Aortic smooth muscle cell (primary cell): ENCODE measurements at places on chromosomes 7 and 10. TPM values are rescaled to one million over a fixed set of nuclear protein-coding genes. Genes with fewer than 3 reads are reported as not detected.

UFSP1 gene
- 3.1 and 4.9 TPM in 2 replicates for total RNA-seq

GIMAP5 gene
- 0.12 and 0.26 TPM in 2 replicates for total RNA-seq

DEPP1 gene
- total RNA-seq = 36.6 and 79.2 TPM in 2 replicates

SFTPA2 gene
- not detected in 2 replicates for total RNA-seq

LGI1 gene
- total RNA-seq = 0.12 and 0.26 TPM in 2 replicates

TRIL gene
- total RNA-seq = under 0.01 and 0.12 TPM in 2 replicates
